IMR-90 (cell line): ENCODE measurements at places on chromosomes 16 and 17.

DNA sequence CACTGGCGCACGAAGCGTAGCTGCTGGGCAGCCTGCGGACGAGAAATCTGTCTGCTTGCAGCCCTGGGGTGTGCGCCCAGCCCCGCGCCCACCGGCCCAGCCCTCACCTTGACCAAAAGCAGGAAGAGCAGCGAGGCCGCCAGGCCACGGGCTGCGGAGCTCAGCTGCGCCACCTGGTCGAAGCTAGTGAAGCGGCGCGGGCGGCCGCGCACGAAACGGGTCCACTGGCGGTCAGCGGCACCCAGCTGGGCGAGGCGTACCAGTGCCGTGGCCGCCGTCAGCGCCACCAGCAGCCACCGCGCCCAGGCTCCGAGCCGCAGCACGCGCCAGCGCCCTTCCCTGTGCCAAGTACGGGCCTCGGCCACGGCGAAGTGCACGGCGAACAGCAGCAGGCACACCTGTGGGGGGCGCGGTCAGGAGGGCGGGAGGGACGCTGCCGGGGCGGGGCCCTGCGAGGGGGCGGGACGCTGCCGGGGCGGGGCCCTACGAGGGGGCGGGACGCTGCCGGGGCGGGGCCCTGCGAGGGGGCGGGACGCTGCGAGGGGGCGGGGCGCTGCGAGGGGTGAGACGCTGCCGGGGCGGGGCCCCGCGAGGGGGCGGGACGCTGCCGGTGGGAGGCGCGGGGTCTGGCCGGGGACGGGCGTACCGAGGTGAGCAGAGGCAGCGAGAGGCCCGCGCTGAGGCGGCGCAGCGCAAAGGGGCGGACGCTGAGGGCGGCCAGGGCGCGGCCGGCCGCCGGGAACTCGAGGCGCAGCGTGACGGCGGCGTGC is 43.2 kb downstream of the TSC2 start:
- no peak for DNase-seq

DNA sequence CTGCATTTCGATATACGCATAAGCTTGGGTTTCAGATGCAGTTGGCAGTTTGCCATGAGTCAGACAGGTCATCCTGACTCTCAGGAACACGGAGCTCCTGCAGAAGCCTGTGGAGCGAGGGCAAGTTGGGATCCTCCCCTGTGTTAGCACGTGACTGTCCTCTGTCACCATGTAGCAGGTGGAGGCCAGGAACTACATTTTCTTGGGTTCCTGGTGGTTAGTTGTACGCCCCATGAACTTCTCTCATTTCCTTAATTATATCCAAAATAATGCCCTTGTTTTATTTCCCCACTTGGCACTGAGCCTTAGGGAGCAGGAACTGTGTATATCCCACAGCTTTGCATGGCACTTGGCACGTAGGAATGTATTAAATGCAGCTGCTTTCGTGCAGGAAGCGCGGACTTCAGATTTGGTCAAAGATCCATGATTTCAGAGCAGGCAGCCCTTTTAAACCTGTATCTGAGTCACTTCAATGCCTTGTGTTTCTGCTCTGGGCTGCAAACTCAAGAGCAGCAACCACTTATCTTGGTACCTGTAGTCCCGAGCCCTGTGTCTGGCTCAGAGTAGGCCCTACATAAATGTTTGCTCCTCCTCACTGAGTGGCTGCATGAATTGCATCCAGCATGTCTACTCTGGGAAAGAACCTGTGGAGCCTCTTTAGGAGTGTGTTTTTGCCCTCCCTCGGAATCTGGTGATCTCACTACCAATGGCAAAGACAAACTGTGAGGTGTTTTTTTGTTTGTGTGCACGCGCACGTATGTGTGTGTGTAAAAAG is 428.4 kb downstream of the MAF start:
- DNase-seq = no peak

- no peak for DNase-seq
These were observed 542 bp downstream of the KLHL36 start for GRCh38 chr16:84648595-84649510.

DNA sequence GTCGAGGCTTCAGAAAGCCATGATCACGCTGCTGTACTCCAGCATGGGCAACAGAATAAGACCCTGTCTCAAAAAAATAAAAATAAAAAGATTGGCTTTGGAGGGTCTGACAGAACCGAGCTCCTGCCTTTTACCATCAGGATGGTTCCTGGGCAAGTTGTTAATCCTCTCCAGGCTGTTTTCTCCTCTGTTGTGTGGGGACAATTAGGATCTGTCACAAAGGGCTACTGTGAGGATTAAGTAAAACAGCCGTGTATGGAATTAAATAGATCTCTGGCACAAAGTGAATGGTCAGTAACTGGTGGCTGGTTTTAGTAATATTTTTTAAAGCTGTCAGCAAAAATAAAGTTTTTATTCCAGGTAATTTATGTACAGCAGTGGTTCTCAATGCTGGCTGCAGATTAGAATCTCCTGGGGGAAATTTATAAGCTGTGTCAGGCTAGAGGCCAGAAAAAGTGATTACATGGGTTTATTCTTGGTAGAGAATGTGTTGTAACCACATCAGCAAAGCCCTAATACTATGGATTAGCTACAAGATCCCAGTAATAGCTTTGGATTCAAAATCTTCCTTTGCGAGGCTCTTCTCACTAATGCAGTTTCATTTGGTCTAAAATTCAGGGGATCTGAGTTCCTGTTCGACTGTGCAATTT is 47.2 kb downstream of the GPRC5B start:
- DNase-seq = no peak

- no peak for DNase-seq
These were observed 33.2 kb upstream of the RPH3AL start for GRCh38 chr17:385836-386140.

DNA sequence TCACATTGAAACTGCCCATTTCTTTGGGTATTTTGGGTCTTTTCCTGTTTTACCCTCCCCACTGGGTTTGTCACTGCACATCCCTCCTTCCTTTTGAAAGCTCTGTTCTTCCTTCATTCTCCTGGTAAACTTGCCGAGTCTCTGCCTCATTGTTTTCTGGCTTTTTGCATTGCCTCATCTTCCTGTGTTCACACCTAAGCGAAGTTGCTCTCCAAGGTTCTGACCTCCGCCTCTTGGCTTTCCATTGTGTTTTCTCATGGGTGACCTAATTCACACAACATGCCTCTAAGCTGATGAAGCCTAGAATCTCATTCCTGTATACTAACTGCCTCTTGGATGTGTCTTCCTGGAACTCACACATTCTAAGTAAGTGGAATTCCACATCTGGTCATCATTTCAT is 1096.1 kb upstream of the EEF2KMT start:
- DNase-seq = no peak

DNA sequence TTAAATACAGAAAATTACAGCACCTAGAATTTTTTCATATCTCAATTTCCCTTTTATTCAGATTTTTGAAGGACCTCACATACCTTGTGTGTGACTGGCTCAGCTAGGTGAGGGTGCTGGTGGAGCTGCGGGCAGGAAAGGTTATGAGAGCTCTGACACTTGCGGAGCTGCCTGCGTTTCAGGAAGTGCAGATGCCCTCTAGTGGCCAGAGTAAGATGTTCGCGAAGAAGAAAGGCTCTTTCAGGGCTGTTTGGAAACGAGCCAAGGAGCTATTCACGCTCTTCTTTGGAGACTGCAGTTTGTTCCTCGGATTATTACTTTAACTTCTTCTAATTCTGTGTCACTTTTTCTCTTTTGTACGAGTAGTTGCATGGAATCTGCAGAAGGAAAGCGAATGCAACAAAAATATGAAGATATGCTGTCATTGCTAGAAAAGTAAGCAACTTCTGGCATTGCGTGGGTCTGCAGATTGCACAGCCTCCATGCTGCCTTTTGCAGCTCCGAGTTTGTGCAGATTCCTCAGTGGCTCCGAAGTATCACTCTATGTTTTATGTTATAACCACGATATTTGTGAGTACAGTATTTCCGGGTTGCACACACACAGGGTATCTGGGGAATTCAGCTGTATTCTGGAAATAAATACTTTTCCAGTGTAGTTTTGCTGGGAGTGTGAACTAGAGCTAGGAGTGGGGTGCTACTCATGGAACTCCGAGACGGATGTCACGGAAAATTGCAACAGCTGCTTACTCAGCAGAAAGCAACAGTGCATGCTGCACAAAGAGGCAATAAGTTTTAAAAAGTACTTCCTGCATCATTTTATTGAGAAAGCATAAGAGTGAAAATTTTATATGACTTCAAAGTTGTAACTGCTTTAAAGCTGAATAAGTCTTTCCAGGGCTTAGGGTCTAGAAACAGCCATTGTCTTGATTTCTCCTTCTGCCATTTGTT is 46.3 kb downstream of the DNAH9 start:
- peak; percentile 36 for DNase-seq

DNA sequence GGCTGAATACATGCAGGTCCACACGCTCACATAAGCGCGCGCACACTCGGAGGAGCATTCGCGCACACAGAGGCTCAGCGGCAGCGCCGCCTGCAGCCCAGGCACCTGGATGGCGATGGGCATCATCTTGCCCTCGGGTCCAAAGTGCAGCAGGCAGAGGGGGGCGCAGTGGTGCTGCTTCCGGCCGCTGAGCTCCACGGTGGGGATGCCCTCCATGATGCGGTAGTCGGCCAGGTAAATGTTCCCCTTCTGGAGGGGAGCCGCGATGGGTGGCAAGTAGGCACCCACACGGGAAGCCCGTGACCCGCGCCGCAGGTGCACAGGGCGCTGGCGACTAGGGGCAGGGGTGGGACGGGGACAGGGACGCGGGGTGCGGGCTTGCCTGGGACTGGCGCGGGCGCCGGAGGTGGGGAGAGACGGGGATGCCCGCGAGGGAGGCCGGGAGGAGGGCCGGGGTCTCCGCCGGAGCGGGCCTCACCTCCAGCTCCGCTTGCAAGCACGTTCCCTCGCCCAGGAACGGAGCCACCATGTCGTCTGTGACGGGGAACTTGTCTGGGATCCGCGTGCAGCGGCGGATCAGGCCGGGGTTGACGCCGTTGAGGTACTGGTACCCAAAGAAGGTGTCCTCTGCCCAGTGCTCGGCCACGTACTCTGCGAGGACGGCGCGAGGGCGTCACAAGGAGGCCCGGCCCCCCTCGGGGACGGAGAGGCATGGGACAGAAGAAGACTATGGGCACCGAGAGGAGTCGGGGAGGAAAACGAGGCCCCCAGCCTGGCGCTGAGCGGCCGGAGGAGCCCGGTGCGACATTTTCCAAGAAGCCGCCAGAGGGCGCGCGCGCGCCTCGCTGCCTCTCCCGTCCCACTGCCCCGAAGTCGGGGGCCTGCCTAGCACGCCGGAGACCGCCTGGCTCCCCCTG is 8.0 kb downstream of the ALOX12B start:
- DNase-seq = peak; percentile 33

DNA sequence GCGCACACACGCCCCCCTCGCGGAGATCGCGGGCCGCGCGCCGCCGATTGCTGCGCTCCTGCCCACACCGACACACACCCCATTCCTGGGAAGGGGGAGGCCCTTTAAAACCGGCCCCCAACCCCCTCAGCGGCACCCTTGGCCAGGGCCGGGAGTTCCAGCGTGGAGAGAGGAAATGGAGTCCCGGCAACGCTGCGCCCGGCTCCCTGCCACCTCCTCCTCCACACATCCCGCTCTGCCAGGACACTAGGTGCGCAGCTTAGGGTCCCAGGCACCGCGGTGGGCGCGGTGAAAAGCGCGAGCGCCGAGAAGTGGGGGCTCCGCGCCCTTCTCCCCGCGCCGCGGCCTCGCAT is 397 bp downstream of the CDC42EP4 start:
- DNase-seq = no peak

GRCh38 chr16:86706726-86707125 is 128.4 kb downstream of the FOXL1 start:
- DNase-seq = no peak

GRCh38 chr17:31915456-31916100 is 14.1 kb upstream of the UTP6 start:
- DNase-seq = peak; percentile 41

DNA sequence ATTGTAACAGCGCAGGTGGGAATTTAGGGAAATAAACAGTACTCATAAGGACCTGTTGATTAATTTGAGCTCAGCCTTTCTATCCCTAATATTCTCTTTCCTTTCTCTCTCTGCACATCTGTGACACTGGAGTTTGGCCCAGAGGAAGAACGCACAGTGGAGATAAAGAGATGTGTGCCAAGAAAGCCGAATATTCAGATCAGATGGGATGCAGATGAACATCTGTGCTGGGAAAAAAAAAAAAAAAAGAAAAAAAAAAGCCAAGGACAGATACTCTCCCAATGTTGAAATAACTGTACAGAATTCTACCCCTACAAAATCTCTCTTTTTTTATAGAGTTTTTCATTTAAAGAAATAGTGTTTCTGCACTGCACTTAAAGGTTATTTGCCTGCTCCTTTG is 485.4 kb downstream of the KCNJ2 start:
- DNase-seq = no peak

- DNase-seq = peak; percentile 22
These were observed 280.8 kb downstream of the CDH11 start for GRCh38 chr16:64841071-64841470.

- DNase-seq = peak; percentile 37
These were observed 6.7 kb upstream of the PRPSAP1 start for GRCh38 chr17:76360461-76360860.

DNA sequence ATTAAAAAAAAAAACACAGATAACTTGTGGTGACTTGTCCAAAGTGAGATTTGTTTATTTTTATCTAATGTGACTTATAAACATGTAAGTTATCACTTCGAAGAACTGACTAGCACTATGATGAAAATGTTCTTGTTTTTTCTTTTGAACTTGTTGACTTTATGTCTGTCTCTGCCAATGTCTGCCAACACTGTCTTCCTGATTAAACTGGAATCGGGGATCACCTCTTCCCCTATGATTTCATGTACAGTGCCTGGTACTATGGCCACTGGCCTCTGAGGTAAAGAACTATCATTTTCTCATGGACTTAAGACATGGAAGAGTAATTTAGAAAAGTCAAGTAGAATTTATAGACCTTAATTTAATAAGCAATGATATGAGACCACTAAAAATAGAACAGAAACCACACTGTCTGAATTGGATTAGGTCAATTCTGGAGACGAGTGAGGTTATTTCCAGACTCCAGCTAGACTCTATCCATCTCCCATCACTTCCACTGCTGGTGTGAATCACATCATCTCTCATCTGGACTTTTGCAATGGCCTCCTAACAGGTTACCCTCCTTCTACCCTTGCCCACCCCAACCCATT is 8.9 kb downstream of the C17orf78 start:
- no peak for DNase-seq

DNA sequence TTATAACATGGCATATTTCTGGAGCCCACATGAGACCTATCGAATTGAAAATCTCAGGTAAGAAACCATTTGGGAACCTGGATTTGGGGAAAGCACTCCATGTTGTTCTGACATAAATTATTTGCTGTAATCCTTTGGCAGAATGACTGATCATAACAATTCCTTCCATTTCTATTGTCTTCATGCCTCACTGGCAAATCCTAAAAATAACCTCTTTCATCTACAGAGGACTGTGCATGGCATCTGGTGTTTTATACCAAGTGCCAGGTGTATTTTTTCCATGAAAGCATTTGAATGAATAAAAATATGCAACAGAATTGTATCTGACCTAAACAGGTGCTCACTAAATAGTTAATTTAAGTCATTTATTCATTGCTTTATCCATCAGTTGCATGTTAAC is 33.7 kb upstream of the COQ7 start:
- DNase-seq = no peak

GRCh38 chr17:33753452-33753851 is 460.4 kb upstream of the ASIC2 start:
- no peak for DNase-seq
